ENCODE measurements at places on chromosomes 13 and 19.

DNA sequence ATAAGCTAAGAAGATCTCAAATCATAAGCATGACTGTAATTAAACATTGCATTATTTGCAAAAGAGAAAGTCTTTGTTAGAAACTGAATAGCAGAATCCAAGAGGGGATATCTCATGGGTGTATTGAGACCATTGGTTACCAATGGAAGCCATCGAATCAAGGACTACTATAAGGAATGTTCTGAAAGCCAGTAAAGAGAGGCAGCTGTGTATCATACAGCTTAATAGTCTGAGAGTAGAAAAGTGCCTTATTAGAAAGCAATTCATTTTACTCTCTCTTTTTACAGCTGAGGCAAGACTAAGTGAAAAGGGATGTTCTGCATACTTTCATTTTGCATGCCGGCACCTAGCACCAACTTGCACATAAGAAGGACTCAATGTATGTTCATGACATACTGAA is 7.6 kb upstream of the DCT start:
- DNase-seq = no peak

GRCh38 chr13:75418997-75419396 is 63.0 kb downstream of the TBC1D4 start:
- DNase-seq = no peak

DNA sequence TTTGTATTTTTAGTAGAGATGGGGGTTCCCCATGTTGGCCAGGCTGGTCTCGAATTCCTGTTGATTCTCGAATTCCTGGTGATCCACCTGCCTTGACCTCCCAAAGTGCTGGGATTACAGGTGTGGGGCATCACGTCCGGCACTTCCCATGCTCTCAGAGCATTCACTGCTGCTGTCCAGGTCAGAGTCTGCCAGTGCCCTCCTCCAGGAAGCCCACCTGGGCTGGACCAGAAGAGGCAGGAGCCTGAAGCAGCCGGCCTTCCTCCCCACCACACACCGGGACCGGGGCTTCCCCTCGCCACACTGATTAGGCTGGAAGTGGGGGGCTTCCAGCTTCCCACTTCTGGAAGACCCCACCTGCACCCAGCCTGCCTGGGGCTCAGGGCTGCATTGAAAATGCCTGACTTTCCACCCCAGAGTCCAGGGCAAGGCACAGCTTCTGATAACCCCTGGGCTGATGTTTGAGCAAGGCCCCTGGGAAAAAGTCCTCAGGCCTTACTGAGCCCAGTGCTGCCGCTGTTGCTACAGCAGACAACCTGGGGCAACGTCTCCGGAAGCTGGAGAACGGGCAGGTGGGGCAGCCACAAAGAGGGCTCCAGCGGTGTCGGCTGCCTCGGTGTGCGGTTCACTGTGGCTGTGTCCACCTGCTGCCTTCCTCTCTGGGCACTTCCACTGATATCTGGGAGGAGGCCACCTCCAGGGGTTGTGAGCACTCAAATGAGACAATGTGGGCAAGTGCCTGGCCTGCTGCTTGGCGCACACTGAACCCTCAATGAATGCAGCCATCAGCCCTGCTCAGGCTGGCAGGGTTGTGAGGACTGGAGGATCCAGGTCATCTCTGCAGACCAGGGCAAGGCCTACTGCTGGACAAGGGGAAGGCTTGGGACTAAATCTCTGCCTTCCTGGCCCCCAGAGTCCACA is 22.6 kb downstream of the CEBPA start:
- DNase-seq = no peak

DNA sequence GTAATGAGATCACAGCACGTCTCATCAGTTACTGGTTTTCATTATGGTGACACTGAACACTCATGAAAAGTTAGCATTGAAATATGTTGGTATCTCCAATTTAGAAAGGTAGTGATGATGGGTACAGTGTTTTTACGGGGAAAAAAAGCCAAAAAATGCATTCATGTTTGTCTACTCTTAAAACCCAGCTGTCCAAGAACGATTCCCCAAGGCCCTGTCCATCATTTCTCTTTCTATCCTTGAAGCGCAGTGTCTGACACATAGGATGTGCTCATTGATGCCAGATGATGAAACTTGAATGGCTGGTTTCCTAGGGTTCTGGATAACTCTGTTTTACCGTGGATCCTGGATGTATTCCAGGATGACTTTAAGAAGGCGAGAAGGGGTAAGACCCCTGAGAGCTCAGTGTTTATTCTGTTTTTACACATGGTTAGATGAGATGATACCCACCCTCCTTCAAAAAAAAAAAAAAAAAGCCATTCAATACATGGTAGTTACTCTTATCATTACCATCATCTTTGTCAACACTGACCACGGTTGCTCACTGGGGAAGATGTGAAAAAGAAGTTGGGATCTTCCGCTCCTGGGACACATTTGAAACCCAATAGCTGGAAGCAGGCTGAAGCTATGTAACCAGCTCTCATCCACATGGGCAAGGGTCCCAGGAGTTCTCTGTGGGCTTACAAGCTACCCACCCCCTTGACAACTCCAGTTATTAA is 22.5 kb downstream of the SERP2 start:
- no peak for DNase-seq

DNA sequence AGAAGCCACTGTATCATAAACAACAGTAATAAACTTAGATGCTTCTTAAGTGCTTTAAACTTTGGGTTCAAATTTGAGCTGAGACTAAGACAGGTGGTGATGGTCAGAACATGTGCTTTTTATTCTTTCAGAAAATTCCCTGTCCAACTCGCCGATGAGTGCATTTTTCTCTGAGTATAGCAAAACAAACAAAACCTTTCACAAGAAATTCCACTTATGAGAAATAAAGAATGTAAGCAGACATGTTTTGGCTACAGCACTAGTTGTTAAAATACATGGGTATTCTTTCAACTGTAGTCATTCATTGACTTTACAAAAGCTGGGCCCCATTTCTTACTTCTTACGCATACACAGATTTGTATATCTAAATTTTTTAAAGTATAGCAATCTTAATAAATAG is 125.6 kb downstream of the SPRY2 start:
- DNase-seq = no peak

DNA sequence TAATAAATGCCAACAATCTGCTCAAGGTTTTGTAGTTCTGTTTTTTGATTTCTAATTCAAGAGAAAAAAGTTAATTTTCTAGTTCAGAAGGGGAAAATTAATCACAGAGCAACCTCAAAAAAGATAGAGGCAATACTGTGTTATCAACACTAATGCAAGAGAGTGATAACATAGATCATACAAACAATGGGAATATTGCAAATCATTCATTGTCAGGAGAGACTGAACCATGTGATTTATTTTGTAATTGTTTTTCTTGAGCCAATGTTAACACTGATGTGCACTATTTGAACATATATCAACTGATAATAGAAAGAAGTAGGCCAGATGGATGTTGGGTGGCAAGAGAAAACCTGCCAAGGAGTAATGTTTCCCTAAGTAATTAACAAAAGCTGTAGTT is 19.9 kb downstream of the PCDH9 start:
- DNase-seq = no peak

DNA sequence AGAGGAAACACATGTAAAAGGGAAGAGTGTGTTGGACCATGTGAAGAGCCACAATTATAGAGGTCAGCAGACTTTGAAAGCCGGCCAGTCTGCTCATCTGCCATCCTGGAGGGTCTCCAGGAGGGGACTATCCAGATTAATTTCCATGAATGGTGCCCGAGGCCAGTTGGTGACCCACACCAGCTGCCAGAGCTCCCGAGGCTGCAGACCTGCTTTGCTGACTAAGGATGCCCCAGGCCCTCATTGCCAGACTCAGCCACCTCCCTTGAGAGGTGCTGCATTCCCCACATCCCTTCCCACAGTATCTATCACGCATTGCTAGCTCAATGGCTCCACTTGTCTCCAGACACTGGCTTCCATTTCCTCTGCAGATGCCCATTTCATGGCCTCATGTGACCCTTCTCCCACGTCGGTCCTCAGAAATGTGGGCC is 110.3 kb downstream of the NALCN start:
- no peak for DNase-seq

- no peak for DNase-seq
Measured at GRCh38 chr13:30421093-30422053, 920 bp upstream of the UBE2L5 start.

DNA sequence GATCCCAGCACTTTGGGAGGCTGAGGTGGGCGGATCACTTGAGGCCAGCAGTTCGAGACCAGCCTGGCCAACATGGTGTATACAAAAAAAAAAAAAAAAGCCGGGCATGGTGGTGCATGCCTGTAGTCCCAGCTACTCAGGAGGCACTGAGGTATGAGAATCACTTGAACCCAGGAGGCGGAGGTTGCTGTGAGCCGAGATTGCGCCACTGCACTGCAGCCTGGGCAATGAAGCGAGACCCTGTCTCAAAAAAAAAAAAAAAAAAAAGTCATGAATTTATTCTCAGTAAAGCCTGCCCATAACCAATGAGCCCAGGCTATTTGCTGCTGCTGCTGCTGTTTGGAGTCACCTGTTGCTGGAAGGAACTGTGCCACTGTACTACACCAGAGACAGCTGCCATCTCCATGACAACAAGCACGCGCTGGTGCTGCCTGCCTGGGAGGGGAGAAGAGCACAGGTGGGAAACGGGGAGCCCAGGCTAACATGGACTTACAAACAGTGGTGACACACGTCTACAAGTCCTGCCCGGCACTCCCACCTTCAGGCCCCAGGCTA is 11.3 kb downstream of the ZFR2 start:
- no peak for DNase-seq

DNA sequence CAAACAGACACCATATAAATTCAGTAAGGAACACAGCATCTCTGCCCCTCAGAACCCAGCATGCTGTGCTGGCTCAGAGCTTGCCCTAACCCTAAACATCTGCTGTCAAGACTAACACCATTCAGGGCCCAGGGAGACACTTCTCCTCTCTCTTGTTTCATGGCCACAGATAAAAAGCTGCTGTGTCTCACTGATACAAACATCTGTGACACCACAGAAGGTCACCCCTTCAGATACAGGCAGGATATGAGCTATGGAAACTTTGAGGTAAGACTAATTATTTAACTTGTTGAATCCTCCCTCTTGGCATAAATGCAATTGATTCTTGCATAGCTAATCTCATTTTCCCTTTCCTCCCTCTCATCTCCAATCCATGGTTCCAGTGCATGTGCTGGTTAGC is 61.6 kb upstream of the GPR12 start:
- no peak for DNase-seq

- DNase-seq = no peak
Measured at GRCh38 chr19:38699027-38699346, 45.3 kb downstream of the CAPN12 start.

DNA sequence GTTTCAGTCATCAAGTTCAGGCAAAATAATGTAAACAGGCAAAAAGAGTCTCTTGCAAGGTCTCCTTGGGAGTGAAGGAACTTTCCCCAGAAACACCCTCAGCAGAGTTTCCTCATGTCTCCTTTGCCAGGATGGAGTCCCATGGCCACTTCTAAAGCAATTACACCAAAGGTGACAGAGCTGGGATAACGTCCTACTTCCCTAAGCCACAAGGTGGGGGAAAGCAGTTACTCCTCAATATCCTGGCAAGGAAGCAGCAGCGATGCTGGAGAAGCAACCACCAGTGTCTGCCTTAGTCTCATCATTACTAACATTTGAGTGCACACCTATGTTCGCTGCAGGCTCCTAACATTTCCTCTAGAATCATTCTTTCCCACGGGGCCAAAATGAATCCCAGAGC is 88.6 kb downstream of the UBL3 start:
- DNase-seq = no peak

GRCh38 chr13:113880651-113881611 is 17.1 kb upstream of the GAS6 start:
- DNase-seq = no peak

GRCh38 chr19:33580026-33580644 is 41.6 kb upstream of the CHST8 start:
- no peak for DNase-seq

DNA sequence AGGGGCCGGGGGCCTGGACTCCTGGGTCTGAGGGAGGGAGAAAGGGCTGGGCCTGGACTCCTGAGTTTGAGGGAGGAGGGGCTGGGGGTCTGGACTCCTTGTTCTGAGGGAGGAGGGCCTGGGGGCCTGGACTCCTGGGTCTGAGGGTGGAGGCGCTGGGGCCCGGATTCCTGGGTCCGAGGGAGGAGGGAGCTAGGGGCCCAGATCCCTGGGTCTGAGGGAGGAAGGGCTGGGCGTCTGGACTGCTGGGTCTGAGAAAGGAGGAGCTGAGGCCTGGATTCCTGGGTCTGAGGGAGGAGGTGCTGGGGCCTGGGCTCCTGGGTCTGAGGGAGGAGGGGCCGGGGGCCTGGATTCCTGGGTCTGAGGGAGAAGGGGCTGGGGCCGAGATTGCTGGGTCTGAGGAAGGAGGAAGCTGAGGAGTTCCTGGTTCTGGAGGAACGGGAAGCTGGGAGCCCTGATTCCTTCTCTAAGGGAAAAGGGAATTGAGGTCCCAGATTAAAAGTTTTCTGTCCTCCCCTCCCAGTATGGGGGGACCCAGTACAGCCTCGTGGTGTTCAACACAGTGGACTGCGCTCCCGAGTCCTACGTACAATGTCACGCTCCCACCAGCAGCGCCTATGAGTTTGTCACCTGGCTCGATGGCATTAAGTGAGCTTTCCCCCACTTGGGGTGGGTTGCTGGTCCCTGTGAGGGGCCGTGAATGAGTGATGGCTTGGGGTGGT is 721 bp downstream of the MED25 start:
- no peak for DNase-seq

DNA sequence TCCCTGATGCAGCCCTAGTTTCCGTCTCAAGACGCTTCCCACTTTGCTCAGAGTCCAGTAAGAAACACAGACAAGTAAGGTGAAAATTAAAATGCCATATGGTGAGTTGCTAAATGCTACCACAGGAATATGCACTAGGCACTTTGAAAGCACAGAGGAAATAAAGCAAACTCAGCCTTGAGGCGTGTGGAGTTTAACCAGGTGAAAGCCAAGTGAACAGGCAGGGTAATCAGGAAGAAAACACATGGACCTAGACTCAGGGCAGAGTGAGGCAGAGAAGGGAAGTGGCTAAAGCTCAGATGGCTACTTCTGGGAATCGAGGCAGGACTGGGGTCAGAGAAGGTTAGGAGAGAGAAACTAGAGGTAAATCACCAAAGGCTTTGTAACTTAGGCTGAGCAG is 5.4 kb upstream of the UBL3 start:
- DNase-seq = no peak

- DNase-seq = no peak
Measured at GRCh38 chr19:46995492-46995891, 24.1 kb upstream of the NPAS1 start.
